ENCODE measurements at places on chromosomes 1 and 21.

DNA sequence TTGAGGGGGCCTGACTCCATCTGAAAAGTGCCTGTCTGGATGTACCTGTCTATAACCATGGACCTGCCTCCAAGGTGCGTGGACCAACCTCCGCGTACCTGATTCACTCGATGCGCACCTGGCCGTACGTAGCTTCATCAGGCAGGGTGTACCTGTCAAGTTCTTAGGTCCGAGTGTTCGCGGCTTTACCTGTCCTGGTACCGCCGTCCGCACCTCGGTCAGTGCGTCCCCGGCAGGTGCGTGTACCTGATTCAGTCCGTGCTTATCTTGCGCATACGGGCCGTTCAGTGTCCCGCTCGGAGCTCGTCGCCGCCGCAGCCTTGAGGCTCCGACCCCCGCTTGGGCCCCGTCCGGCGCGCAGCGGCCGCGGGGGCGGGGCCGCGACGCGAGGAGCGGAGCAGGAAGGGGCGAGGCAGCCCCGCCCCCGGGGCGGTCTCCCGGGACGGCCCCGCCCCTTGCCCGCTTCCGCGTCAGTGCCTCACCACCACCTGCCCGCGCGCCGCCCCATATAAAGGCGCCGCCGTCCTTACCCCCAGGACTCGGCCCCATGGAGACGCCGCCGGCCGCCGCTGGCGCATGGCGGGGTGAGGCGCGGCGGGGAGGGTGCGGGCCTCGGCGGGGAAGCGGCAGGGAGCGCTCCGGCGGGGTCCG lies at the start of gene ZC3H12A:
Gene ZC3H12A (plus strand): TSS at position 535 of the 651 bp plus-strand sequence. CDS start 917 bp downstream, outside the sequence.
- DNase-seq, result peak; percentile 90

GRCh38 chr1:51524817-51525216 lies 5.8 kb upstream of the EPS15 start:
- DNase-seq, result no peak

- no peak for DNase-seq
Observed at GRCh38 chr1:225565847-225566246, 87.1 kb downstream of the ENAH start.

DNA sequence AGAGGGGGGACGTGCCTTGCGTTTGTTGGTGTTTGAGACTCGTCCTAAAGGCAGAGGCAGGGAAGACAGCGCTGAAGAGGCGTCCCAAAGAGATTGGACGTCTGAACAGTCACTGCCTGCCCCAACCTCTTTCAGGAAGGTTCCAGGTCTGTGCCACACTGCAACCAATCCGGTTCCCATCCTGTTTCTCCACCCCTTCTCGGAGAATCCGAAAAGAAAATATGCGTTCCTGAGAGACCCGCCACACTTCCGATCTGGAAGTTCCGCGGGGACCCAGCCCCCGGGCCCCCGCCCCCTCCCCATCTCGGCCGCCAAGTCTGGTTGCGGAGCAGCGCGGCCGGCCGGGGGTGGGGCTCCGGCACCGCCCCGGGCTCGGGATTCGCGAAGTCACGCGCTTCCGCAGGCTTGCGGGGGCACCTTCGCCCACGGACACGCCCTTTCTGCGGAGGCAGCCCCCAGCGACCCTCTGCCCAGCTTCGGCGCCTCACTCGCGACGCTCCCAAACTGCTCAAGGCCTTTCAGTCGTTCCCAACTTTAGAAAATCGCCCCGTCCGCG lies 124.5 kb upstream of the DPYD start:
- DNase-seq, result peak; percentile 32

DNA sequence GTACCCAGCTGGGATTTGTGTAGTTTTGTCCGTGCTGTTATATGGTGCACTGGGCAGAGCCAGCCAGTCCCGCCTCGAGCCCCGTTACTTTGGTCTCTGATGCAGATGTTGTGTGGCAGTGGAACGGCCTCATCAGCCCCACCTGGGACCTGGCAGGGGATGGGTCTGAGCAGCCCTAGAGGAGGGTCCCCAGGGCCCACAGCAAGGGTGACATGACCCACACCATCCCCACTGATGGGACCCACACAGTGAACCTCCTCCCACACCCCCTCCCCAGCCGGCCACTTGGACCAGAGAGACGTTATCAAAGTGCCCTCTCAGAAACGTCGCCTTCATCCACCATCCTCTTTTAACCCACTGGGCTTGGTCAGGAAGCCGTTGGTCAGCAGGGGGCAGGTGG lies 42.0 kb upstream of the PCBP3 start:
- DNase-seq, result no peak

GRCh38 chr1:33758698-33759097 lies 105.2 kb upstream of the HMGB4 start:
- DNase-seq, result no peak

DNA sequence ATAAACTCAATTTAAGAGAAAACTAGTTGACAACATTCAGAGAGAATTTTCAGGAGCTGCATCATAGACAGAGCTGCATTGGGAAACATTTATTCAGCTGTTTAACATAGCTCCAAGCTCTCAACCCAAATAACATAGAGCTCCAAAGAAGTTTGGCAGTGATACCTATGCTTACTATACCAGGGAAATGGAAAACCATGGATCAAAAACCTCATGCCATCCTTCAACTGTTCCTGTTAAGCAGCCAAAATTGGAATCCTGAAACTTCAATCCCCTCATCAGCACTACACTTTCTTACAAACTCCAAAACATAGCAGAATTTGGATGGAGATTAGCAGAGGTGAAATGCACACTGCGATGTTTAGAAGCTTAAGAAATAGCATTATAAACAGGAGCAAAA lies 164.4 kb downstream of the USH2A start:
- no peak for DNase-seq

DNA sequence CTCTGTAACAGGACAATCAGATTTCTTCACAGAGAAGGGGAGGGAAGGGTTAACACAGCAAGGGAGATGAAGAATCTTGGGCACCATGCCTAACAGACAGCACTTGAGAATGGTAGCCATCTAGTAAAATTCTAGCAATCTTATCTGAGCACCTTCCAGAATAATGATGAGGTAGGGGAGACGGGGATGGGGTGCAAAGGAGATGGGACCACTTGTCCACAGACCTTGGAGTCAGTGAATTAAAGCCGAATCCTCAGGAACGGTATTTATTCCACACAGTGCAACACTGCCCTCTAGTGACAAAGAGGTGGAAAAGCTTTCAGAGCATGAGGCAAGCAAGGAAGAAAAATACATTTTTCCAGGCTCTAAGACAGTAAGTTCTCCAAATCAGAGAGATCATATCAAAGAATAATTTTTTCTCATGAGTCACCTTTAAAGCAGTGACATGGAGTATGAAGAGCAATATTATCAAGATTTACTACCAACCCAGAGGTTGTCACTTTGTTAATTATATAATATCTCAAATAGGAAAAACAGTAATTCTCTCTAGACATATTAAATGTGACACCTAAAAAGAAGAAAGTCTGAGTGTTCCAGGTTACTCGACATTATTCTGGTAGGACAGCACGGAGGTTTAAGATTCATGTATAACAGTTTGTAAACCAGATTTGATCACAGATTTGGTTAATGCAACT lies 43.3 kb upstream of the LPAR3 start:
- DNase-seq, result peak; percentile 52

DNA sequence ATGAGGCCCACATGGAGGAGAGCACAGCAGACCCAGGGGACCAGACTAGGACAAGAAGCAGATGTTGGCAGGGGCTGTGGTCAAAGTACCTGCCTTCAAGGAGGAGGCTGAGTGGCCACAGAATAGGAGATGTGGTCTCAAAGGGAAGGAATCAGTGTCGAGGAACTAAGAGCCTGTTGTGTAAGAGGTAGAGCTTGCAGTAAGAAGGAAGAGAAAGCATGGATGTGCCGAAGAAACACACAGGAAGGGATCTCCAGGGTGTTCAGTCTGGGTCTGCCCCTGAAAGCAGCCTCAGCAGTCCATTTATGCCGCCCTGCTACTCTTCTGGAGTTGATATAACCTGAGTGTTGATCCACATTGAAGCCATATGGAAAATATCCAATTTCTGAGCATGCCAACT lies 83.9 kb downstream of the NID1 start:
- no peak for DNase-seq

DNA sequence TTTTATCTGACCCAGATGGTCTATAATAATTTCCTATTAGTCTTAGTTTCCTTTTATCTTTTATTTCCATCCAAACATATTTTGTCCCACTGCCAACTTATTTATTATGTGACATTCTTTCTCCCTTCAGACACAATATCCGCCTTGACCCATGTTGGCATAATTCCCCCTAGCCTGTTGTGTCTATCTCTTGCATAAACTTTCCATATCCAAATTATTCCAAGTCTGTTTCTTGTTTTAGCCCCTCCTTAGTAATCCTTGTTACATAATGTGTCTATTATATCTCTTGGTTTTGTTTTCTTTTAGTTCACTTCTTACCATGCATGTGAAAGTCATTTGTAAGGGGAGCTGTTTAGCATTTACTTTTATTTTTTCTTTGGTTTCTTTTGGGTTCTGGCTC lies 81.6 kb upstream of the CACHD1 start:
- DNase-seq, result no peak

- no peak for DNase-seq
Observed at GRCh38 chr1:12617511-12617900, 504 bp downstream of the DHRS3 start.

DNA sequence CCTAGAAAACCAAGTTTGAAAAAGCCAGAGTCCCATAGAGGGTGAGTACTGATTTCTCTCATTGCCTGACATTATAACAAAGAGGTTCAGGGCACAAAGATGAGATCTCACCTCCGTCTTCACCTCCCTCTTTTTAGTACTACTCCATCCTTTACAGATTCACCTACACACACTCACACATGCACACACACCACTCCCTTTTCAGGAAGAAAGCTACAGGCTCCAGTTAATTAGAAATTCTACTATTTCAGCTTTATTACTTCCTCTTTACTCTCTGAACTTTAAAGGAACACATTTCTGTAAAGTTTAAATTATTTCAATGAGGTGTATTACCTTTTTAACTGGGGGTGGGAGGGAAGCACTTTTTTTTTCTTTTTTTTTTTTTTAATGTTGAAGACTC lies 59.6 kb upstream of the PRDX6 start:
- no peak for DNase-seq

DNA sequence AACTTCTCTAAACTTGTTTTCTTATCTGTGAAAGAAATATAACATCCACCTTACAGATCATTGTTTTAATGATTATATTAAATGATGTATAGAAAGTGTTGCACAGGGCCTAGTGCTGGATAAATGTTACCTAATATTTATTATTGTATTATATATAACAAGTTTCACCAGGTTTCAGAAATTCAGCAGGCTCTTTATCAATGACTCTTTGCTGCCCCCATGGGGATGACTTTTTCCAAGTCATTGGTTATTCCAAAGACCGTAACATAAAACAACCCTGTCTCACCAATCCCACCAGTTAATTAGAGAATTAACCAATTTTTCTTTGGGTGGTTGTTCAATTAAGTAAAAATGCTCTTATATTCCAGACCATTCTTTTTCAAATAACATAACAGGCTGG lies 7.3 kb upstream of the DEDD start:
- DNase-seq, result peak; percentile 40

DNA sequence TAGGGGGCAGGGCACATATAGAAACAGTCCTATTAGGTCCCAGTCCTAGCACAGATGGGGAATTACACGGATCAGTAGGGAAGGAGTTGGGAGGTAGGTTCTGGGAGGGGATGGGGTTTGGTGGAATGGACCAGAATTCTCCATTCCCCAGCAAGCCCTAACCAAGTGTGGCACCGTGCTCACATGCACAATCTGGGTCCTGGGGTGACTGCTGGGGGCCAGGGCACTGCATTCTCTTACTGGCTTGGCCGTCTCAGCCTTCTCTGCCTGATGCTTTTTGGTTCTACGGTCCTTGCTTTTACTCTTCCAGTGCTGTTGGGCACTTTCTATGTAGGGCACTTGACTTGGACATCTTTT lies 53.9 kb downstream of the NENF start:
- no peak for DNase-seq

- peak; percentile 28 for DNase-seq
Observed at GRCh38 chr1:55284856-55285255, 69.7 kb upstream of the USP24 start.

DNA sequence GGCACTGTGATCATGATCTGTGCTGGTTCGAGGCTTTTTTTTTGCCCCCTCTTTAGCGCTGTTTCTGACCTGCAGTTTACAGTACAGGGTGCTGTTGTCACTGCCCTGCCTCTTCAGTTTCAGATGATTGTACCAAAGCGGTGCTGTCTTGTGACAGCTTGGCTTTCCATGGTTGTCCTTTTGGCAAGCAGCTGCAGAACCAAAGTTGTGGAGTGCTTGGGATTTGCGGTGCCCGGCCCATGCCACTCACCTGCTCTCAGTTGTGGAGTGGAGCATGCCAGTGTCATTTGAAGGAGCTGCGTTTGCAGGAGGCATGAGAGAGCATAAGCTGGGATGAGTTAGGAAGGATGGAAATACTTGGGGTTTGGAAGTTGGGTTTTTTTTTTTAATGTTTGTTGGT lies 48.4 kb downstream of the DOP1B start:
- DNase-seq, result no peak

DNA sequence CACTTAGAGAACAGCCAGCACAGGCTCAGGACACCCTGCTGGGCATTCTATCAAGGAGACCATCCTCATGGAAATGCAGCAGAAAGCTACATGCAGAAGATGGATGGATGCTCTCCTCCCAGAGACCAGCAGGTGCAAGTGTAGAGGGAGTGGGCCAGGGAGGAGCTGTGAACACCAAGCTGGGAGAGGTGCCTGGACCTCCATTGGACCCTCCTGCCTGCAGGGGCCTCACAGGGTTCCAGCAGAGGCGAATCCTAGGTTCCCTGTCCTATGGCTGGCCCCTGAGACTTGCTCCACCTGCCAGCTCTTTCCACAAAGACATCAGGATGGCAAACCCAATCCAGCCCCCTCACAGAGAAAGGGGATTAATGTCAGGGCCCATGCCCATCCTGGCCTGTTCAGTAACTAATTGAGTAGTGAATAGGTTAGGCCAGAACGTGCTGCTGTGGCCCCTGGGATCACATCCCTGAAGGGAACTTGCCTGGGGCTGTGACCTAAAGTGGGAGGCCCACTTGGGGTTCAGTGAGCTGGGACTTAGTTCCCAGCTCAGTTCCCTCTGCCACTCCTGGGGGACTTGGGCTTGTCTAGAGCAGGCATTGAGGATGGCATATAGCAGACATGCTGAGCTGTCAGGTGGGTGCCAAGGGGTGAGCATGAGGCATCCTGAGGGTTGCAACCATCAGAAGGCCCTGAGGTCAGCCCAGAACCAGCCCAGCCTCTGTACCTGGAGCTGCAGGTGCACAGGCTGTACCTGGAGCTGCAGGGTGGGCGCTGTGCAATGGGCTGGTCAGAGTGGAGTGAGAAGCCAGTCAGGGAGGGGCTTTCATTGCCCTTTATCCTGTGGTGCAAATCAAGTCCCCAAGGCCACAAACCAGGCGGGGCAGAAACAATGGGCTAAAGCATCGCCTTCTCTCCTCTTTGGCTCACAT lies 22.9 kb upstream of the ZNF678 start:
- DNase-seq, result no peak

GRCh38 chr1:26597629-26598039 lies 68.1 kb downstream of the RPS6KA1 start:
- DNase-seq, result peak; percentile 38

GRCh38 chr1:42057800-42058199 lies 95.4 kb upstream of the GUCA2B start:
- DNase-seq, result no peak

DNA sequence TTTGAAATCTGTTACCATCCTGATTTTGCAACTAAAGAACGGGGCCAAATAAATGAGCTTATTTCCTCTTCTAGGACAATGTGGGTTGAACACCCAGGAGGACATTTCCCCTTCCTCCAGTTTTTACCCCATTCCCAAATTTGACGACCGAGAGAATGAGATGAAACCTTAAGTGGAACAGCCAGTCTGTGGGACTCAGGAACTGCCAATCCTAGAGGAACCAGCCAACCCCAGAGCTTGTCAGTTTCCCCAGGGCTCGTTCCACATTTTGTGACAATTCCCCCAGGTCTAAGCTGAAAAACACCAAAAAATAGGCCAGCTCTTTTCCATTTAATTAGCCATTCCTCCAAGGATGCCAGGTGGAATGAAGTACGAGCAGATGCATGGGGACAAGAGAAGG lies 21.3 kb upstream of the MAPKAPK2 start:
- DNase-seq, result no peak

Measured in HCEC 1CT (cell line).